Lung microvascular endothelial cell (primary cell): ENCODE measurements at places on chromosomes 7 and 10. TPM values are rescaled to one million over a fixed set of nuclear protein-coding genes. Genes with fewer than 3 reads are reported as not detected.

GRCh38 chr10:48459270-48460150 lies 145.4 kb downstream of the ARHGAP22 start:
- DNase-seq: no peak

DNA sequence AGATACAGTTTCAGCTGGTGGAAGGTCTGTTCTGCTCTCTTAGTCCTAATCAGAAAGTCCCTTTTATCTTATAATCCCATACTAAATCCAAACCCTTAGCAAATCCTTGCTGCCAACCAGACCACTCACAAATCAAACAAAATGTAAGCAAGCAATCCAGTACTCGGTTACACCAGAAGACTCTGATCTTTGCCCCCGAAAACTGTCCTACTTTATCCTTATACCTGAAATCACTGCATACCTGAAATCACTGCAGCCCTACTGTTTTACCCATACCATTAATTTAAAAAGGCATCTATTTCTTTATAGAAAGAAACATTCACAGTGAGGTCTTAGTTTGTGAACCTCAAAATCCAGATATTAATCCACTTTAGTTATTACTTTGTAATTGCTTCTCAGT lies 64.7 kb downstream of the GSDME start:
- DNase-seq: no peak

- DNase-seq: no peak
Observed at GRCh38 chr10:33550811-33551210, 216.3 kb upstream of the NRP1 start.

- DNase-seq: no peak
Observed at GRCh38 chr10:86941426-86941825, 16.0 kb downstream of the MMRN2 start.

Gene C10orf143
- total RNA-seq: 0.22 and 0.40 TPM in 2 replicates

- DNase-seq: no peak
Observed at GRCh38 chr7:105638902-105639495, 57.7 kb upstream of the EFCAB10 start.

DNA sequence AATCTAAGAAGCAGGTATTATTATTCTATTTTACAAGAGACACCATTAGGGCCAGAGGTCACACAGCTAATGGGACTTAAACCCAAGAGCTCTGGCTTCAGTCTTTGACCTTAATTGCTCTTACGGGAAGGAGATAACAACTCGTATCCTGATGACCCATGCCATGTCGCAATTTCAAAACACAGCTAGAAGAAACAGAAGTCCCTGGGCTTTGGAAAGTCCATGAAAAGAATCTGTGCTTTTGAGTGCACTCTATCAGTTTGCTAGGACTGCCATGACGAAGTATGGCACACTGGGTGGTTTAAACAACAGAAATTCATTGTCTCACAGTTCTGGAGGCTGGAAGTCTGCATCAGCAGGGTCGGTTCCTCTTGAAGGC lies 247.8 kb upstream of the AOAH start:
- DNase-seq: no peak

DNA sequence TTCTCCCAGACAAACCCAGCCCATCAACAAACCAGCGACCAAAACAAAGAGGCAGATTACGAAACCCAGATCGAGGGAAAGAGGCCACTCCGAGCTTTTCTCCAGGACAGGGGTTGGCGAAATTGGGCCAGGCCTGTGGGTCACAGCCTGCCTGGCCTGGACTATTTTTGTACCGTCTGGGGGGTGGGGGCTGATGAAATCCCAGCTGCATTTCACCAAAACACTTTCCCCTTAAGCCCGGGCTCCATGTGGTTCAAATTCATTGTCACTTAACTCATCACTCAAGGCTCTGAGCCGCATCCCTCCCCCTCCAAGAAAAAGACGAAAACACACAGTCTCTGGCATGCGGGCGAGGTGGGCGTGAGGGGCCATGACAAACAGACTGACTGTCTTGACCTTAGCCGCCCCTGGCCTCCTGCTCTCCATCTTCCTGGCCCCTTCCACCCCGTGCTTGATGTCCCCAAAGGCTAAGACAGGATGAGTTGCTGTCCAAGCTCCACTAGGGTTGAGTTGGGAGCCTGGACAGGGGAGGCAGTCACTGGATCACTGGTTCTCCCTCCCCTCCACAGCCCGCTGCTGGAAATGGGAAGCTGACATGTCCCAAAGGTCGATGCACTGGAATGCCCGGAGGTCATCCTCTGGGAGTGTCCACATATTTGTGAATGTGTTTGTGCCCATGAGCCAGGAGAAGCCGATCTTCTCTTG lies 19.2 kb downstream of the TMEM270 start:
- peak; percentile 60 for DNase-seq

Gene OR2A5
- not detected in 2 replicates for total RNA-seq

- DNase-seq: no peak
Observed at GRCh38 chr7:144516729-144517525, 113.4 kb upstream of the NOBOX start.

GRCh38 chr10:29120216-29120615 lies 168.7 kb upstream of the LYZL1 start:
- DNase-seq: no peak

- peak; percentile 36 for DNase-seq
Observed at GRCh38 chr10:71266147-71266917, 52.7 kb upstream of the SLC29A3 start.

DNA sequence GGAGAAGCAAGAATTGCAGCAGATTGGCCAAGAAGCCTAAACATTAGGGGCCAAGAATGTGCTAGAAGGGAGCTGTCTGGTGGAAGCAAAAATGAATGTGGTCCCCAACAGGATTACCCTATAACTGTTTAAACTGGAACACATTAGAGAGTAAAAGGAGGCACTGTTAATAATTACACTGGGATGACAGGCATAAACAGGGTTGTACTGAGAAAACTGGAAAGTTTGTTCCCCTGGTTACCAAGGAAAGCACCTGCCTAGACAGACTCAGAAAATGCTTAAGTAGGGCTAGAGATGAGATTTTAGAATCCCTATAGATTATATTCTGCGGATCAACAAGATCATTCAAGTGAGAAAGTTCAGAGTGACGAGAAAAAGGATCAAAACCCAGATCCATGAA lies 100.8 kb downstream of the CTTNBP2 start:
- no peak for DNase-seq

GRCh38 chr7:88628363-88629085 lies 131.0 kb upstream of the ZNF804B start:
- no peak for DNase-seq

Gene GIMAP8
- 88.7 and 137 TPM in 2 replicates for total RNA-seq
